NCI-H2029 (cell line): ENCODE measurements at places on chromosomes 12 and 14.
A peak's percentile ranks its signal among the peaks of the same experiment; 100 is the strongest.

DNA sequence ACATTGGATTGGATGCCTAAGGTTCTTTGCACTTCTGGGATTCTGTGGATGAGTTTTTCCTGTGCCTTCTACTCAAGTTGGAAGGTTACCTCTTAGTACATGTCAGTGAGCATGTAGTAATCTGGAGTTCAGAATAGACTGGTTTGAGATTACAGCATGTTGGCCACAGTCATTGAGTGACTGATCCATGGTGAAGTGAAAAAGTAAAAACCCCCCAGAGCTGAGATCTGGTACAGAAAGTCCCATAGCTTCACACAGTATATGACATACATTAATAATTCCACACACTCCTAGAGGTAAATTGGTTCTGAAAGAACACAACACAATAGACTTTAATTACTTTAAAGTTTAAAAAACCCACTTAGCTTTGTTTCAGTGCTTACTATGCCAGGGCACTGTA lies 11.9 kb upstream of the CCND2 start:
- DNase-seq: no peak

DNA sequence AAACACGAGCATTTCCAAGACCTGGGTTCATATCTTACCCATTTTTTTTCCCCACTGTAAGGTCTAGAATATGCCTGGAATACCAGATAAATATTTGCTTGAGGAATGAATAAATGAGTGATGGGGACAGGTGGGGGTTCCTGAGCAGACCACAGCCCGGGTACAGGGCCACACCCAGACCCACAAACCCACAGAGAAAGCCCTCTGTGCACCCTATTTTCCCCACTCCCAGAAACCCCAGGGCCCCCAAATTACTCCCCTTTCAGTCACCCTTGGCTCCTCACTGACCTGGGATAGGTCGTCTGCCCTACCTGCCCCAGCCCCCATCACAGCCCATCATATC lies 66.5 kb upstream of the DDX11 start:
- no peak for DNase-seq

GRCh38 chr12:116547955-116548501 lies 11.2 kb upstream of the MAP1LC3B2 start:
- DNase-seq: no peak

DNA sequence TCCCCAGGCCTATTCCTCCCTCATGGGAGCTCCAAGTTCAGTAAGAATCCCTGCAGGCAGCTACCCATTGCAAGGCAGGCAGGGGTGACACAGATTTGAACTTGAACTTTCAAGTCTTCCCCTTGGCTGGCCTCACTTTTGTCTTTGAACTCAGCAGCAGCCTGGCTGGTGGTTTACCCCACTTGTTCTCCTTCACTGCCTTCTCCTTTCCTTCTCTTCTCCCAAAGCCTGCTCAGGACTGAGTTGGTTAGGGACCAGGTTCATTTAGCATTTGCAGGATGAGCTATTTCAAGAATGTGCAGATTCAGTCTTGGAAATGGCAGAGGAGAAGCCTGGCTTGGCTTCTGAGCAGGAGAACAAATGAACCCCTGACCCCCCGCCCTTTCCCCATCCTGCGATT lies 67.7 kb upstream of the TBX3 start:
- DNase-seq: no peak

DNA sequence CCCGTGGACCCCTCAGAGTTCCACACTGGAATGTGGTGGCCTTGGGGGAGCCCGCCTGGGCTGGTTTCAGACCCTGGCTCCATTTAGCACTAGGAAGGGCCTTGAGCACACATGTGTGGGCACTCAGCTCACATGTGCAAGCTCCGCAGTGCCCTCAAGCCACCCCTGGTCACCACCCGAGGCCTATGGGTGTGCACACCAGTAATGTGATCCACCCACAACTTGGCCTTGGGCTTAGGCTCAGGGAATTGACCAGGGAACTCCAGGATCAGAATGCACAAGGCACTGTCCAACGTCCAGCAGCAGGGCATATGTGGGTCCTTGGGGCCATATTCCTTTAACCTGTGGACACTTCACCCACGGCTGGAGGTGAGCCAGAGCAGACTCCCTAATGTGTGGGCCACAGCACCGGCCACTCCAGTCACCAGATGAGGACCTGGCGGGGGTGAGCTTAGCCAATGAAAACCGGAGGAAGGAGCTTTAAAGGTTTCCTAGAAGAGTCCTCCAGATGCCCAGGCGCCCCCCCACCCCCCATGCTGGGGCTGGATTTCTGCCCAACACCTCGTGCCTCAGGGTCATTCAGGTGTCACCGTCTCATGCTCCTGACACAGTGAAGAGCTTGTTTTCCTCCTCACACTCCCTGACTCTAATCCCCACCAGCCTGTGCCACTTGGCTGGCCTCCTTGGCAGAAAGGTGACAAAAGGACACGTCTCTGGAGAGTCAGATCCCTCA lies 209.2 kb downstream of the ZFP36L1 start:
- DNase-seq: peak; percentile 23

DNA sequence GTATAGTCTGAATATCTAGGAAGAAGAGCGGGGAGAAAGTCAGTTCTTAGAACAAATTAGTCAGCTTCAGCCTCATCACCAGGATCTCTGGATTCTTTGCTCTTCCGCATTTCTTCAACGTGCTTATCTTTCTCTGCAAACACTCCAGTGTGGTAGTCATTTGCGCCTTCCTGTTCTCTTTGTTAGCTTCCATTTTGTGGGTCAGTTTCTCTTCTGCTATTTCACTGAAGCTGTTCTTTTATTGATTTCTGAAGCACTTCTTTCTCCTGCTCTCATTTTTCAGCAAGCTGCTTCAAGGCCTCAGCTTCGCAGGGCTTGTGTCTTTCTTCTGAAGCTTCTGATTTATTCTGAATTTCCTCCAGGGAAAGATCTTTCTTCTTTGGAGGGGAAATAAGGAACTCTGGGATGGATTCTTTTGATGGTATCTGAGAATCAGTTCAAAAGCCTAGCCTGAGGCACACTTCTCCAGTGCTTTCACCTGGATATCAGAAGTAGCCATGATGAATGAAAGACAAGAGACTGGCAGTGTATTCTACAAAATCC lies 13.5 kb downstream of the AMN1 start:
- DNase-seq: peak; percentile 45

GRCh38 chr12:48910196-48910595 lies 15.1 kb downstream of the FKBP11 start:
- DNase-seq: no peak
